ENCODE measurements at places on chromosomes 2 and 18. TPM values are rescaled to one million over a fixed set of nuclear protein-coding genes. Genes with fewer than 3 reads are reported as not detected.

GRCh38 chr18:68467957-68468356 is 247.0 kb downstream of the TMX3 start:
- DNase-seq, result no peak

DNA sequence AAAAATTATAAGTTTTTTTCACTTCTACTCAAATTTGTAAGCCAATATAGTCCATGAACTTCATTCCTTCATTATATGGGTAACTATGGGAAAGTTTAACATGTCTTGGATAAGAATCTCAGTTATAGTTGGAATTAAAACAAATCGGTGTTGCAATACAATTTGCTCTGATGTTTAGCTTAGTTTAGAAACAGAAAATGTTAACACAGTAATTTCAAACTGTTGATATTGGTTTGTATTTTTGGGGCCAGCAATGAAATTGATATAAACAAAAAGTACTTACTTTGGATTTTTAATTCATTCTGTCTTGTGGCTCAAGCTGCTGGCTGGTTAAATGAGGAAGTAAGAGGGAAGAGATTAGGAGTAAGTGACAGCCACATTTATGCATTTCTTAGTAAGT is 368.5 kb upstream of the NT5C1B start:
- no peak for DNase-seq

DNA sequence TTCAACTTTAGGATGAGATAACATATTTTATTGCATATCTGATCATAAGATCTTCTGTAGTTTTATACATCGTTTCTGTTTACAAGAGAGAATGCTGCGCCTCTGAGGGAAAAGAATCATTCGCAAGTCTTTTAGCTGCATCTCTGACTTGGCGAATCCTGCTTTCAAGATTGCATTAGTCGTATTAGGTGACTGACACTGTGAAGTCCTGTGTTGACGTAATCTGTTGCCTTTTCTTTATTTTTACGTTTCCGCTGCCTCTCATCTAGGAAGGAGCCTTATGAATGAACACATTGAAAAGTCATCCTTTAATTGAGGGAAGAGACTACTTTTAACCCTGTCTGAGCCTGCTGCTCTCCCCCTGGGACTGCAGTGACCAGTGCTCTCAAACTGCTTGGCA is 101.5 kb downstream of the LDLRAD4 start:
- no peak for DNase-seq

GRCh38 chr2:157326698-157327097 is 1.1 kb upstream of the ERMN start:
- no peak for DNase-seq

NCKAP5 gene
- 4.3 TPM for polyA plus RNA-seq
